ENCODE measurements at places on chromosomes 11 and 22. TPM values are rescaled to one million over a fixed set of nuclear protein-coding genes. Genes with fewer than 3 reads are reported as not detected.

CASP5 gene
- total RNA-seq = not detected

PDE2A gene
- total RNA-seq = 2.0 TPM

DEPDC7 gene
- 6.9 TPM for total RNA-seq

MUC5AC gene
- total RNA-seq = 0.95 TPM

ADM2 gene
- 0.57 TPM for total RNA-seq

HNRNPUL2 gene
- 40.1 TPM for total RNA-seq

NUDT8 gene
- 14.6 TPM for total RNA-seq

OR8G5 gene
- not detected for total RNA-seq

ANGPTL5 gene
- total RNA-seq = 0.14 TPM

PRODH gene
- total RNA-seq = 1.2 TPM

KCNK4 gene
- total RNA-seq = not detected

TRIOBP gene
- total RNA-seq = 38.9 TPM

MRPL40 gene
- total RNA-seq = 45.8 TPM

TXNRD2 gene
- total RNA-seq = 45.1 TPM

EFCAB6 gene
- 0.42 TPM for total RNA-seq

MS4A15 gene
- total RNA-seq = not detected

OR8D1 gene
- total RNA-seq = not detected

UPK3A gene
- total RNA-seq = not detected

OR51V1 gene
- not detected for total RNA-seq

GAB4 gene
- not detected for total RNA-seq

FGF3 gene
- total RNA-seq = not detected

TRIM66 gene
- 1.9 TPM for total RNA-seq

ABCG4 gene
- total RNA-seq = 0.33 TPM

CHADL gene
- total RNA-seq = not detected

BSX gene
- total RNA-seq = not detected

ASPHD2 gene
- 1.2 TPM for total RNA-seq

OR8B8 gene
- not detected for total RNA-seq

CCDC86 gene
- total RNA-seq = 82.9 TPM

CHRM1 gene
- 0.07 TPM for total RNA-seq

CD3D gene
- not detected for total RNA-seq

AGBL2 gene
- total RNA-seq = 1.0 TPM

TBX10 gene
- not detected for total RNA-seq

ALDH3B1 gene
- total RNA-seq = 137 TPM

POU2AF2 gene
- total RNA-seq = not detected

All from A549 treated with AZD2906 at 1 μM for 4 hours (cell line).